Cardiac muscle cell (in vitro differentiated cells and primary cell): ENCODE measurements at places on chromosomes 2 and 18. TPM values are rescaled to one million over a fixed set of nuclear protein-coding genes. Genes with fewer than 3 reads are reported as not detected.
A peak's percentile ranks its signal among the peaks of the same experiment; 100 is the strongest.

DNA sequence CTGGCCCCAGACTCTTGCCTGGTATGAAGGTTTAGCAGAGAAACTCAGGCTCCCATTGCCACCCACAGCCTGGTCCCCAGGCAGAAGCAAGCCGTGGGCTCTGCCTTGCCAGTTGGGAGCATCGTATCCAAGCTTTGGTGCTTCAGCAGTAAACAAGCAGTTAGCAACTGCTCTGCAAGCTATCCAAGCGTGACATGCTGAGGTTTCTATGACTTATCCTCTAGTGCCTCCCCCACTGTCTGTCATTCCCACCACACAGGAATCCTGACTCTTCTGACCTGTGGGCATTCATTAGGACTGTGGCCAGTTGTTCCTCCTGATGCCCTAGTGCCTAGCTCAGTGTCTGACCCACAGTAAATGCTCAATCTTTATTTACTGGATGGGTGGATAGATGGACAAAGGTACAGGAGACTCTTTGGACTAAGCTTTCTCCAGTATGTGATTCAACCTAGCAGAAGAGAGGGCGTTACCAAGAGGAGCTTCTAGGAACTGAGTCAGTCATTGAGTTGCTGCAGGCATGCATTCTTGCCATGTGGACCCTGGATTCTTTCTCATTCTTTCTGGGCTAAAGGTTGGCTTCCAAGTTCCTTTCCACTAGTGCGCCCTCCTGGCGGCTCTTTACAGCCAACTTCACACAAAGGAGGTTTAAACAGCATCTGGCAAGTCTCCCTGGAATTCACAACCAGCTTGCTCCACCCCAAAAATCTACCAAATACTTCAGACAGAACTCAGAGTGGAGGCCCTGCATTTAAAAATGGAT lies 40.6 kb upstream of the MRPL19 start:
- H3K4me3 ChIP-seq = no peak overlapping the region
- H3K4me1 ChIP-seq = peaks cover 4% of the 10 kb centered on the region
- H3K27me3 ChIP-seq = peaks cover 6% of the 10 kb centered on the region
- H3K27ac ChIP-seq = no peak overlapping the region
- no peaks in the 10 kb centered on the region for H3K36me3 ChIP-seq
- DNase-seq = peak; percentile 96

GRCh38 chr2:59726228-59727120 lies 827.0 kb downstream of the BCL11A start:
- no peak overlapping the region for H3K27ac ChIP-seq
- H3K4me1 ChIP-seq = no peaks in the 10 kb centered on the region
- H3K4me3 ChIP-seq = no peak overlapping the region
- no peaks in the 10 kb centered on the region for H3K27me3 ChIP-seq

LOXL3 gene
- polyA plus RNA-seq = 13.4 and 31.7 TPM in 2 replicates

- H3K27me3 ChIP-seq = no peaks in the 10 kb centered on the region
- H3K4me1 ChIP-seq = peaks cover 7% of the 10 kb centered on the region
- no peak overlapping the region for H3K4me3 ChIP-seq
- no peak for DNase-seq
- H3K27ac ChIP-seq = no peak overlapping the region
- H3K36me3 ChIP-seq = no peaks in the 10 kb centered on the region
Measured at GRCh38 chr18:48486754-48487153, 52.1 kb upstream of the CTIF start.

HES6 gene
- polyA plus RNA-seq = 6.6 and 11.2 TPM in 2 replicates

CASP10 gene
- polyA plus RNA-seq = 0.45 TPM in 1 of 2 replicates, not detected in the other

DNA sequence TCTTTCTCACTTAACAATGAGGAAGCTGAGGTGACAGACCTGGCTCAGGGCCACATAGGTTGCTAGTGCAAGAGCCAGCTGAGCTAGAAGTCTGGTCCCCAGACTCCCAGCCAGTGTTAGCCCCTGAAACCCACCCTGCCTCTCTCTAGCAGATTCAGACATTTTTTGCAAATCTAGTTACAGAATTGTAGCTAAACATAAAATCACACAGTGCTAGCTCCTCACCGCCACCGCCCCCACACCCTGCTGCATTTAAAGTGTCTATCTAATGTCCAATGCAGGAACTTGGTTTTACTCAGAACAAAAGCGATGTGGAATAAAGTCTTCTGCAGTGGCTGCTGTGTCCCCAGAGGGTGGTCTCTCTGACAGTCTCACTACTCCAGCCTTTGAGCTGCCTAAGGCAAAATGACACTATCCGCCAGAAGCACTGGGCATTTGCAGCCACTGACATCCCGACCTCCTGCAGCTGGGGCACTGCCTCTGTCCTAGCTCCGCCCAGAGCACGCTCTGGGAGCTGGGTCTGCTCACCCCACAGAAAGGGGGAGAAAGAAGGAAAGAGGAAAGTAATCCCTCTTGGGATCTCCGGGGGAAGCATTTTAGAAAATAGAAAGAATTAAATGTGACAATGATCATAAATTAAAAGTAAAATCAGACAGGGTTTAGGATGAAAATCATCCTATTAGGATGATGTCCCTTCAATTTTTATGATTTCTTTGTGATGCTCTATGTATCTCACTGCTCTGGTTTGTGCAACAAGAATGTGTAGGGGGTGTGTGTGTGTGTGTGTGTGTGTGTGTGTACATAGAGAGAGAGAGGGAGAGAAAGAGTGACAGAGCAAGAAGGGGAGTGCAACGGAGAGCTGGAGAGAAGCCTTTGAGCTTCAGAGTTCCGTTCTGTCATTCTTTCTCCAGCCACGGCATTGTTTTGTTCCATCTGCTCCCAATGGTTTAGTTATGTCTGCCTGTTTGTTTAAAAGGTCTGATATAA lies 50.5 kb upstream of the ST8SIA3 start:
- H3K27ac ChIP-seq = no peak overlapping the region
- no peaks in the 10 kb centered on the region for H3K27me3 ChIP-seq
- no peaks in the 10 kb centered on the region for H3K4me1 ChIP-seq
- peak; percentile 2 for DNase-seq
- no peaks in the 10 kb centered on the region for H3K36me3 ChIP-seq

- DNase-seq = no peak
- H3K27me3 ChIP-seq = no peaks in the 10 kb centered on the region
- no peaks in the 10 kb centered on the region for H3K36me3 ChIP-seq
- H3K4me3 ChIP-seq = no peak overlapping the region
Measured at GRCh38 chr2:67240507-67240906, 156.6 kb upstream of the ETAA1 start.

- peaks cover 18% of the 10 kb centered on the region for H3K4me1 ChIP-seq
- DNase-seq = no peak
- no peak overlapping the region for H3K27ac ChIP-seq
- H3K4me3 ChIP-seq = no peak overlapping the region
- no peaks in the 10 kb centered on the region for H3K36me3 ChIP-seq
- no peaks in the 10 kb centered on the region for H3K27me3 ChIP-seq
Measured at GRCh38 chr2:71999580-71999979, 148.1 kb downstream of the CYP26B1 start.

GRCh38 chr2:10980886-10981425 lies 69.2 kb downstream of the KCNF1 start:
- H3K27ac ChIP-seq = no peak overlapping the region
- peaks cover 48% of the 10 kb centered on the region for H3K4me1 ChIP-seq
- no peak for DNase-seq
- H3K36me3 ChIP-seq = no peaks in the 10 kb centered on the region

- DNase-seq = no peak
- H3K36me3 ChIP-seq = peaks cover 31% of the 10 kb centered on the region
- no peak overlapping the region for H3K27ac ChIP-seq
- no peaks in the 10 kb centered on the region for H3K4me1 ChIP-seq
- H3K4me3 ChIP-seq = no peak overlapping the region
Measured at GRCh38 chr18:76914314-76914713, 92.0 kb downstream of the ZNF236 start.
